ENCODE measurements at places on chromosomes 2 and 18.

DNA sequence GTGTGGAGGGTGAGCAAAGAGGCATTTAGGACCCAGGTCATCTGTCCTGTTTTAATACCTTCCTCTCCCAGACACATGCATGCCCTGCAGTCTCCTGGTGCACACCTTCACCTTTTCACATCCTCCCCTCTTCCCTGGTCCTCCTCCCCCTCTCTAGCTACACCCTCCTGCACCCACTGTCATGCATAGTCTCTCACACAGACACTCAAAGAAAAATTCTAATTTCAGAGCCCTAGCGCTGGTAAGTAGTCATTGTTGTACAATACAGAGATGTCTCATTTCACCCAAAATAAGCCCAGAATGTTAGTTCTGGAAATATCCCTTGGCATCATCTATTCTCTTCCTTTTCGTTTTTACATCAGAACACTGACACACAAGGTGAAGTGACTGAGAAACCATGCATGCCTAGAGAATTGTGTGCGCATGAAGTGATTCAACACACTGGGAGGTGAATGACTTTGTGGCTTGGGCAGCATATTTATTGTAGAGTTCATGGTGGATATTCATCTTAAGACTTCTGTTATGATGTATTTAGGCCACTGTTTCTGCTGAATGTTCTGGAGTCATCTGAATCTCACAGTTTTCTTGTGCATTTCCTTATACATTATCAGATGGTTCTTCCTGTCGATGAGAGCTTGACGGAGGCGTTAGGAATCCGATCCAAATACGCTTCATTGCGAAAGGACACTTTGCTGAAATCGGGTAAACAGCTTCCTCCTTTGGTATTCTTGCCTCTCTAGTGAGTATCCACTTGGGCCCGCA is 69.9 kb downstream of the COA5 start:
- no peak for DNase-seq

DNA sequence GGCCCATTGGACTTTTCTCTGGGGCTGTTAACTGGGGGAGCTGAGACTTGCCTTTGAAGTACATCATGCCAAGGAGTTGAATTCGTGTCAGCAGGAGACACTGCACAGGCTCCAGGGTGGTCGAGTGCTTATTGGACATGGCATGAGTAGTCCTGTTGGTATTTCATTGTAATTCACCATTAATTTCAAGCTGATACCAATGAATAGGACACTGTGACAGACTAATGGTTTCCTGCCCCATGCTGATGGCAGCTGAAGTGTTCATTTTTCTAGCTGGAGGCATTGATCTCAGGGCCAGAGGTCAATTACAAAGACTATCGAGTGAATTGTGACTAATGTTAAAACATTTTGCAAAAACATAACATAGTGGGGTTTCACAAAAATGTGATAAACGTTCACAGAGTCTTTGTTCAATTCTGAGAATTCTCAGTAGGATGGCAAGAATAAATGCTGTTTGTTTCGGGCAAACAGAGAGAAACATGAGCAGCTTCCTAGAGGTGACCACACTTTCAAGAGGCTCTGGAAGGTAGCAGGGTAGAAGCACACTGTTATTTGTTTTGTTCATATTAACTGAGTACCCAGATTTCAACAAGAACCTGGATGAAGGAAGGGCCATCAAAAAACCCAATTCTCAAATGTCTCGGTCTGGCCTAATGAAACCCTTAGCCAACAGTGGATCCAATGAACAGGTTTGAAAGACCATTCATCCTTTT is 90.6 kb upstream of the ARL4C start:
- no peak for DNase-seq

GRCh38 chr2:55090702-55091101 is 40.5 kb upstream of the RTN4 start:
- no peak for DNase-seq

DNA sequence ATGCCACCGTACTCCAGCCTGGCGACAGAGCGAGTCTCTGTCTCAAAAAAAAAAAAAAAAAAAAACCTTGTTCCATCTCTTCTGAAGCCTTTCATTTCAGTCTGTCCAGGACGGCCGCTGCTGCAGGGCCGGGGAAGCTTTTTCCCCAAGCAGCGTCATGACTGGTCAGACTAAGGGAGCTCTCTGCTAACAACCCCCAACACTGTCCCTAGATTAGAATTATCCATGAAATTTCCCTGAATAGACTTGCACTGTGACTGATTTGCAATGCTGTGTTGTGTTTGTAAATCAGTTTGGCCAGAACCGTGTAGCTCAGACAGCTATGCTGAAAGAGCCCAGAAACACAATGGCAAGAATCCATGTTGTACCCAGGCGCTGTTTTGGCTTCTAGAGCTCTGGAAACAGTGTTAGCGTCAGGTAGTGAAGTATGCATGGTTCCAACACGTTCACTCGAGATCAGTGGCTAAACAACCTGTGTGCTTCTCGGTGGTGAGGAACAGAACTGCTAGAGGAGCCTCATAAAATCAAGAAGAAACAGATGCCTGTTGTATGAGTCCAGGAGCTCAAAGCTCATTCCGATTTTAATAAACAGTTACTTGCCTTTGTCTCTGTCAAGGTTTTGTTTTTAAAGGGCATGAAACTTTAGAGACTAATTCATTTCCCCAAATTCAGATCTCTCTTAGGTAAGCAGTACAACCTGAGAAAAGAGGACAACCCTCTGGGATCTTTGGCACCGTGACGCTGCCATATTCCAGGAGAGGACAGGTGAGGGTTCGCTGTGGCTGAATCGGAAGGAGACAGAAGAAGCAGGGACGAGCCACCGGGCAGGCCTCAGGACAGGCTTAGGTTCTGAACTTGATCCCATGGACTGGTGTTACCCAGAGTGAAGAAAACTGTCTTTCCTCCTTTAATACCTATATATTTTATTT is 43.5 kb downstream of the GORASP2 start:
- DNase-seq = no peak

DNA sequence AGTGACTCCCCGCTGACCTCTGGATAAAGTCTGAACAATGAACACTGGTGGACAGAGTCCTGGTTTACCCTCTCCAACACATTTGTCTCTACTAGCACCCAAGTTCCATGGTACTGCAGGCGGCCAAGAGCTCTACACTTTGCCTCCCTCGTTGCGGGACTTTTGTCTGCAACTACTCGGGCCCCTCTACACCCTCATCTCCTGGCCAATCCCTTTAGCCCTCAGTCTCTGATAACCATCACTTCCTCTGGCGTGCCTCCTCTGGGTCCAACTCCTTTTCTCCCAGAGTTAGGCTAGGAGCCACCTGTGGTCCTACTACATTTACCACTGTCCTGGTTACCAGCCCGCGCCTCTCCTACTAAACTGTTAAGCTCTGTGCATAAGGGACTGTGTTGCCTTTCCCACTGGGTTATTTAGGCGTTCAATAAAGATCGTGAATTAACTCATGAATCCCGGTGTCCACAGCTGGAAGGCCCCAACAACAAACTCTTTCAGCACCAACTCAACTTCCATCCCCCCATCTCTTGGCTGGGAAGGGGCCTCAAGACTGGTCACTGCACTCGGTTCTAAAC is 757 bp downstream of the HDHD2 start:
- peak; percentile 51 for DNase-seq

DNA sequence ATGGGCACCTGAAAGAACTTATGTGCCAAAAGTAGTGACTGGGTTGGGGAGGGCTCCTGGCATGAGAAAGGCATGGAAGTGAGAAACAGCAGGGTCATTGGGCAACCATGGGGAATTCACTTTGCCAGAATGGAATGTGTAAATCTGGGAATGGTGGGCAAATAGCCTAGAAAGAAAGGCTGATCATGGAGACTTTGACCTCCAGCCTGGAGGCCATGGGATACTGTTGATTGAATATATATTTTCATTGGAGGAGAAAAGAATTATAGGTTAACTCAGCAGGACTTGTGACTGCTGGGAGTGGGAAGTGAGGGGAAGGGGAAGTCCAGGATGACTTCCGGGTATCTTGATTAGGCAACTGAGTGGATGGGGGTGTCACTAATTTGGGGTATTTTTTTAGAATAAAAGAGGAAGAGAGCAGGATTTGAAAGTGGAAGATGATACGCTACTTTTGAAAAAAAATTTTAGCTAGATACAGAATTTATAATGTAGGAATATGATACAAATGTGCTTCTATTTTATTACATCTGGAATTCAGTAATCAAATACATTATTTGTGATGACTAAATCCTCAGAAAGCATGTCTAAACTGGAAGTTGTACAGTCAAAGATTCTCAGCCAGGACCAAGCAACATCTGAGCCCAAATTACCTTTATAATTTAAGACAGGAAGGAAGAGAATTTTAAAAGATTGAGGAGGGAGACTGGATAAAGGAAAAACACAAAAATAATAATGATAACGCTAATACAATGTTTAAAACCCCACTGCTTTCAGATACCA is 116.2 kb downstream of the GATA6 start:
- DNase-seq = no peak

All from GF-D8 (cell line).